ENCODE measurements at places on chromosomes 5 and 9.

- no peak for DNase-seq
Measured at GRCh38 chr9:114309096-114309495, 13.8 kb upstream of the ORM1 start.

- no peak for DNase-seq
Measured at GRCh38 chr5:148791696-148792095, 34.7 kb upstream of the ADRB2 start.

DNA sequence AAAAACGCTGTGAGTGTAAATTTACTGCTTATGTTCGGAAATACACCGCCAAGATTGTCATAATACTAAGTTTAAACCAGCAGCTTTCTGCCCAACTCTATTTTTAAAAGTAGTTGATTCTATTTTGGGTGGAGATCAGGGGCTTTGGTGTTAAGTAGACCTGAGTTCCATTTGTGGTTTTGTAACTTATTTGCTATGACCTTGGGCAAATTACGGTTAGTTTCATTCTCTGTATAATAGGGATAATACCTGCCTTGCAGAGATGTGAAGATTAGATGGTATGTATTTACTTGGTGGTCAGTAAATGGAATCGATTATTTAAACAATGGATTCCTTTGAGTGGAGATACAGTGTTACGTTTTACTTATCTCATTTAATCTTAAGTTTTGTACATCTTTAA, 1.6 kb downstream of the RAD23B start:
- DNase-seq = no peak

- no peak for DNase-seq
Measured at GRCh38 chr5:131297886-131298285, 34.0 kb downstream of the CDC42SE2 start.

DNA sequence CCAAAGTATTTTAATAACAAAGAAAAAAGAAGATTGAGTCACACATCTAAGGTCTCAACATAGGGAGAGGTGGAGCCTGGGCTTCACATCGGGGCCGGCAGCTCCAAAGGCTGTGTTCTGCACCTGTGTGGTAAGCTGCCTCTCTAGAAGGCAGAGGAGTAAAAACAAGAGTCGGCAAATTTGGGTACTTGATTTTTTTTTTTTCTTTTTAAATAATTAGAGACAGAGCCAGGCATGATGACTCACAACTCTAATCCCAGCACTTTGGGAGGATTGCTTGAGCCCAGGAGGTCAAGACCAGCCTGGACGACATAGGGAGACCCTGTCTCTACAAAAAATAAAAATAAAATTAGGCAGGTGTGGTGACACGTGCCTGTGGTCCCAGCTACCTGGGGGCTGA, 4.7 kb downstream of the URM1 start:
- DNase-seq = no peak

- DNase-seq = no peak
Measured at GRCh38 chr5:67799732-67800234, 415.8 kb upstream of the PIK3R1 start.

- DNase-seq = no peak
Measured at GRCh38 chr9:113602126-113603047, 138.9 kb downstream of the RGS3 start.

GRCh38 chr9:89609426-89610006, 4.7 kb downstream of the GADD45G start:
- DNase-seq = no peak

DNA sequence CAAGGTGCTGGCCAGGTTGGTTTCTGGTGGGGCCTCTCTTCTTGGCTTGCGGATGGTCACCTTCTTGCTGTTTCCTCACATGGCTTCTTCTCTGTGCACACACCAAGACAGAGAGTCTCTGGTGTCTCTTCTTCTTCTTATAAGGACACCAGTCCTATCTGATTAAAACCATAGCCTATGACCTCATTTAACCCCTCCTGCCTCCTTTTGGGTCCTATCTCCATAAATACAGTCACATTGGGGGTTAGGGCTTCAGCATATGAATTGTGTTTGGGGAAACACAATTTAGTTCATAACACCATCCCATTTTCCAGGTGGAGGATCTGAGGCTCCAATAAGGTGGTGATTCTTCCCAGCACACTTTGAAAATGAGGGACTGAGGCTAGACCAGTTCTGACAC, 80.4 kb downstream of the SPRY4 start:
- no peak for DNase-seq

DNA sequence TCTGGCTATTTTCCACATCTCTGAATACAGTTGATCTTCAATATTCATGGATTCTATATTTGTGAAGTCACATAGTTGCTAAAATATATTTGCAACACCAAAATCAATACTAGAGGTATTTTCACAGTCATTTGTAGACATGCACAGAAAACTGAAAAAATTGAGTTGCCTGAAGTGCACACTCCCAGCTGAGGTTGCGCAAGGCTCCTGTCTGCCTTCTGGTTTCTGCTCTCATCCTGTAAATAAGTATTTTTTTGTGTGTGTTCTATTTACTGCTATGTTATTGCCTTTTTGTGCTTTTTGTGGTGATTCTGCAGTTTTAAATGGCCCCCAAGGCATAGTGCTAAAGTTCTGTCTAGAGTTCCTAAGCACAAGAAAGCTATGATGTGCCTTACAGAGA, 371.1 kb upstream of the GRAMD2B start:
- no peak for DNase-seq

DNA sequence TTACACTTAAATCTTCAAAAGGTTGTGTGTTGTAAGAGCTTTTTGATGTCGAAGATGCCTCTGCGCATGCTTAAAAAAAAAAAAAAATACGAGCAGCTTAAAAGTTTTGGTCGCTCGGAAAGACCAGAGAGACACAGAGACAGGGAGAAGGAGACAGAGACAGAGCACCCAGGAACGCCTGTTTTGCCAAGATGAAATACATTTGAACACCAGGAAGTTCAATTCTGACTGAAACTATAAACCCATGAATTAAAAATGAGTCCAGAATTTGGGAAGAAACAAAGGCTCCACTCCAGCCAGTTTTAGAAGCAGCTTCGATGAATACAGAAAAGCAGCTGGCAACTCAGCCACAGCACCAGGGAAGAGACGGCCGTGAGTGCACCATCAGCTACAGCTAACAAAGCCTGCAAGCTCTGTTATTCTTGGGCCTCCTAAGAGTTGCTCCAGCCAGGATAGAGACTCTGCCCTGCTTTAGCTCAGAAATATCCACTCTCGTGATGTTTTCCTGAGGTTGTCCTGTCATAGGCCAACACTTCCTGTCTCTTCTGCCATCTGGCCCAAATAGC, 2.5 kb upstream of the ZNF474 start:
- DNase-seq = no peak
